ENCODE measurements at places on chromosomes 16 and 17. TPM values are rescaled to one million over a fixed set of nuclear protein-coding genes. Genes with fewer than 3 reads are reported as not detected.

EFNB3 gene
- polyA plus RNA-seq: 5.3 TPM

KRT39 gene
- not detected for polyA plus RNA-seq

KDM6B gene
- 1.2 TPM for polyA plus RNA-seq

KRTAP3-1 gene
- polyA plus RNA-seq: 0.16 TPM

C16orf86 gene
- 0.87 TPM for polyA plus RNA-seq

GRCh38 chr16:35788381-35788780, 2329.0 kb downstream of the TP53TG3F start:
- DNase-seq: no peak

- no peak for DNase-seq
Observed at GRCh38 chr16:1678500-1679098, 520 bp downstream of the JPT2 start.

- DNase-seq: no peak
Observed at GRCh38 chr16:71179569-71179968, 51.0 kb downstream of the HYDIN start.

- no peak for DNase-seq
Observed at GRCh38 chr16:47392081-47392480, 68.8 kb downstream of the ITFG1 start.

GRCh38 chr16:87918338-87918737, 18.0 kb downstream of the CA5A start:
- no peak for DNase-seq

DNA sequence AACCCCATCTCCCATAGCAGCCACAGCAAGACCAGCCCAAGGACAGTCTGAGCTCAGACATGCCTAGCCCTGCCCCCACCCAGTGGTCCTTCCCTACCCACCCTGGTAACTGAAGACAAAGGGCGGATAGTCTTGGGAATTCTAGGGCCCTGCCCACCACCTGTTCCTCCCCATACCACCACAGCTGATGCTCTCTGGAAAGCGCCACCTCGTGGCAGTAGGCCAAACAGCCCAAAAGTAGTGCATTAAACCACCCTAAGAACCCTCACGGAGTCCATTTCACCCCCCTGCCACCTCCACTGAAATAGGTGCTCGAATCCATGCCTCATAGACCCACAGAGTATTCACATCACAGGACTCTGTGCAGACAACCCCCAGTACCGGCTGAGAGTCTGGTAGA, 1021.4 kb downstream of the CDH8 start:
- no peak for DNase-seq

GRCh38 chr17:57186226-57187019, 69.9 kb upstream of the MSI2 start:
- no peak for DNase-seq

- no peak for DNase-seq
Observed at GRCh38 chr17:11176549-11176948, 64.5 kb upstream of the SHISA6 start.

DNA sequence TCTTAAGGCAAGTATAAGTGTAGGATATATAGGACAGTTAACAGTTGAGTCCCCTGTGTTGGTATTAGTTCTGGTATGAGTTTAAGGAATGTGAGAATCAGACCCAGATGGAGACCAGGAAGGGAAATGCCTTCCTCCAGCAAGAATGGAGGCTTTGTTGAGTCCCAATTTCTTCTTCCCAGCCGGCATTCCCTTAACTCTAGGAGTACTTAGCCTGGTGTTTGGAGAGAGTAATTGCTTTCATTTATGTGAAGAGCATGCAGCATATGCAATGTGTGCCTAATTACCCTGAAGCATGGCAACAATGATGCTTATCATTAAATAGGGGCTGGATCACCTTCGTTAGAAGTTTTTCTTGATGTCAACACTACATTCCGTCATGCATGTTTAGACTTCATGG, 225.9 kb upstream of the XYLT1 start:
- no peak for DNase-seq

GRCh38 chr16:87956098-87956364, 4.8 kb downstream of the BANP start:
- no peak for DNase-seq

GRCh38 chr17:14826358-14826757, 438.8 kb downstream of the PMP22 start:
- DNase-seq: no peak

- DNase-seq: no peak
Observed at GRCh38 chr16:31168848-31169247, 11.1 kb upstream of the FUS start.

DNA sequence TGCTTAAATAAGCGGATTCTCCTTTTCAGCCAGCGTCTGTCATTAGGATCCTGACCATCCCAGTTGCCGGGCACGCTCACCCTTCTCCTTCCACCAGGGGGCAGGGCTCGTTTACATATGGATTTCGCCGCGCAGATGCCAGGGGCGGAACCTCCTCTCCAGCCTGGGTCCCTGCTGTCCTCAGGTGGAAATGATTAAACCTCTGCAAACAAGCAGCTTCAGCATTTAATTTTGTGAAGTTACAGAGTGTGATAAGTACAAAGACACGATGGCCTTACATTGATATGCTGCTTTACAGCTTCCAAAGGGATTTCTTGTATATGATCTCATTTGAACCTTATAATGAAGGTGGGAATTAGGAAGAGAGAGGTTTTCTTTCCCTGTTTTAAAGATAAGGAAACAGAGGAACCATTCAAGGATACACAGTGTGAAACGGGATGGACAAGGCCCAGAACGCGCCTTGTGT, 3.9 kb upstream of the KRT28 start:
- no peak for DNase-seq

- DNase-seq: no peak
Observed at GRCh38 chr17:66190738-66191592, 968 bp downstream of the CEP112 start.

DNA sequence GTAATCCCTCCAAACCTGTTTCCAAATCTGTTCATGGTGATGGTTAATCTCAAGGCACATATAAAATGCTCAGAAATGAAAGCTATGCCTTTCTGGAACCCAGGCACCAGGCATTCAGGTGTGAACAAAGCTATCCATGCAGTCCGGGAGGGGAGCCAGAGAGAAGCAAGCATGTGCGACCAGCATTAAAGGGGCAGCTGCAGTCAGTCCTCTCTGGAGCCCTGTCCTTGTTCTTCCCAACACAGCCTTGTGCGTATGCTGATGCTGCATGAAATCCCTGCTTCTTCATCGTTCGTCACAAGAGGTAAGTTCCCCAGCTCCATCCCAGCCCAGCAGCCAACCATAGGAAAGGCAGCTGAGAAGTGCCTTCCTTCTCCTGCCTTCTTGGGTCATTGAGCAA, 148.7 kb downstream of the GRIN2A start:
- no peak for DNase-seq

DNA sequence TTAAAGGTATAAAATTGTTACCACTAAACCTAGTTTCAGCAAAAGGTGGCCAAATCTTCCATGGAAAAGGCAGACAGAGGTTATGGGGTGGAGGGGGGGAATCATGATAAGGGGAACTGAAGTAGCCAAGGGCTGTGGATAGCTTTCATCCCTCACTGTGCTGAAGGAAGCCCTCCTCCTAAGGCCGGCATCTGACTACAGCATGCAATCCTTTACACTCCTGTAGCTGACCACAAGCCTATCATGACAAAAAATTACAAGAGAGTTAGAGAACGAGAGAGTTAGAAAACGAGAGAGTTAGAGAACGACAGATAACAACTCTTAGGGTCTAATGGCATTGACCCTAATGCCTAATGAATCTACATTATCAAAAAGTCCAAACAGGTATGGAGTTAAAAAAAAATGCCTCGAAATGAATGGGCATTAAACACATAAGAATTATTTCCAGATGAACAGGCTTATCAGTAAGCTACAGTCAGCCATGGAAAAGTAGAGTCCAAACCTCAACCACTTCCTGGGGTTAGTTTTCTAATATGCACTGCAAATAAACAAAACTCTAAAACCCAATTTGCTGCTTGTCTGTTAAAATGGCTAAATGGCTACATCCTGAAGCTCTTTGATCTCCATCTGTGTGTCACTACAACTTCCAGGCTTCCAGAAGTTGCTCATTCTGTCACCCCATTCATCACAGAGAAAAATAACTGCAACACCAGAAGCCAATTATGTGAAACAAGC, 29.7 kb downstream of the DUSP14 start:
- peak; percentile 21 for DNase-seq

DNA sequence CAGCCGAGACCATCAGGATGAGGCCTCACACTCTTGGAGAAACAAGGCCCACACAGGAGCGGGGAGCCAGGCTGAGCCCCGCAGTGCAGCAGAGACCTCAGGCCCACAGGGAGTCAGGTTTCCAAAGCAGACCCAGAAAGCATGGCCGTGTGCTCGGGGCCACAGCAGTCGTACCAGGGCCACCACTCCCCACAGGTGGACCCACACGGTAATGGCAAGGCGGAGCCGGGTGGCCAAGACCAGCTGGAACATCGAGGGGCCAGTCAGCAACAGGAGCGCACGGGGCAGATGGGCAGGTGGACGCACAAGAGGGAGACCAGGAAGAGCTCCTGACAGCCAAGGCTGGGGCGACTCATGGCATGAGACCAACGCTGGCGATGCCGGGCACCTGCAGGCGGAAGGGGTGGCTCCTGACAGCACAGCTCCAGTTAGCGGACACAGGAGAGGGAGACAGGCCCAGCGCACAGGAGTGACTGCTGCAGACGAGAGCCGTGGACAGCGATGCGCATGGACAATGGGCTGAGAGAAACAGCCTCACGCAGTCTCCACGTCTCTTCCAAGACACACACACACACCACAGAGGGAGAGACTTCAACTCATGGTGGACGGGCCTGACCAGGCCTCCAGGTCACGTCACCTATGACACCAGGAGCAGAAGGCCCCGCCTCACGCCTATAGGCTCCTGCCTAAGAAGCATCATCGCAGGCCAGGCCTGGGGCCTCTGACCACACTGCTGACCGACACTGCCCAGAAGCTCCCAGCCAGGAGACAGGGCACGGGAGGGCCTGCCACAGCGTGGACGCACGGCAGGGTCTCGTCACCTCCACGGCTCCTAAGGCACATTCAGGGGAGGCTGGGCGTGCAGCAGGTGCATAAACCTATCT, 58.6 kb downstream of the ZNF778 start:
- no peak for DNase-seq

GRCh38 chr17:62715882-62716390, 88.5 kb downstream of the MRC2 start:
- no peak for DNase-seq

DNA sequence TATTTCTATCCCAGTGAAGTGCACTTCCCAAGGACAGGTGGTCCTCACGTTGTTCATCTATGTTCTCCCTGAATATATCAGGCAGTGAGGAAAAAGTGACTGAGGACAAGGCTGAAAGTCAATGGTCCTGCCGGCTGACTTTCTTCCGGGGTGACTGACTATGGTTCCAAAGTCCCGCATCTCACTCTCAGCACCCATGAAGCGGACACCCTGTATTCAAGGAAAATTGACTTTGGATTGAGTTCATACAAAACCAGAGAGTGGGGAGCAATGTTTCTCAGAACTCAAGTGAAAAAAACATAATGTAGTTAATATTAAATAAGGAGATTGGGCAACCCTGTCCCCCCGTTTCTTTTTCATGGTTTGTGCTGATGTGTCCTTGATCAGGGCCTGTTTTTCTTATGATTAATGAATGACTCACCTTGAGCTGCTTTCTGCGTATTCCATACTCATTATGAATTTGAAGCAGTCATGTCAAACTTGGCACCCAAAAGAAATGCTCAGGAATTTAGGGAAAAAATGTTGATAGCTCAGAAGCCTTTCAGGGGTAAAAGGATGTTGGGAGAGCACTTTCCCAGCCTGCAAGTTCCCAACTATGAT, 184.0 kb downstream of the CYLD start:
- no peak for DNase-seq

DNA sequence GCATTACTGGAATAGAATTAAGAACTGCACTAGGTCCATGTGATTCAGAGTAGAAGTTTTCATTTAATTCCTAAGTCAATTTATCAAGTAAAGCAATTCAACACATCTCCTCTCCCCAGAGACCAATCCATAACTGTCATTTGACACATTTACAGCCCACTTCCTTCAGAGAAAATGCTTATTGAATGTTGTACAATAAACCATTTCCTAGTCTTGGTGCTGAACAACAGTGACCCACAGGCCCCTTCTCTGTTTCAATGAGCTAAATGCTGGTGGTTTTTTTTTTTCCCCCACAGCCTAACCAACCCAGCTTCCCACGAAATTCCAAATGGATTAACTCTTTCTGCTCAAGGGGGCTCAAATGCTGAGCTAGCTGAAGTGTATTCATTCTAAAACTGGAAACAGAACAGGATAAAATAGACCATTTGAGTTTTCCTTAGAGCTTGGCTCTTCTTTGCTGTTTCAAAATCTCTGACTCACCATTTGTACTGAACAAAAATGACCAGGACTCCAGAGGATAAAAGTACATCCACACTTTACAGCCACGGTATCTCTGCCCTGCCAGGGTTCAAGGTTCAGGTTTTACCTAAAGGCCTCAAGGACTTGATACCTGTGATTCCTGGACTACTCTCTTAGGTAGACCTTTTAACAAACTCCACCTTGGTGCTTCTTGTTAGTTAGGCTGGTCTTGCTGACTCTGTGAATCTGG, 62.3 kb downstream of the TMEM100 start:
- DNase-seq: no peak

- DNase-seq: no peak
Observed at GRCh38 chr17:35906926-35907637, 23.5 kb downstream of the RDM1 start.

DNA sequence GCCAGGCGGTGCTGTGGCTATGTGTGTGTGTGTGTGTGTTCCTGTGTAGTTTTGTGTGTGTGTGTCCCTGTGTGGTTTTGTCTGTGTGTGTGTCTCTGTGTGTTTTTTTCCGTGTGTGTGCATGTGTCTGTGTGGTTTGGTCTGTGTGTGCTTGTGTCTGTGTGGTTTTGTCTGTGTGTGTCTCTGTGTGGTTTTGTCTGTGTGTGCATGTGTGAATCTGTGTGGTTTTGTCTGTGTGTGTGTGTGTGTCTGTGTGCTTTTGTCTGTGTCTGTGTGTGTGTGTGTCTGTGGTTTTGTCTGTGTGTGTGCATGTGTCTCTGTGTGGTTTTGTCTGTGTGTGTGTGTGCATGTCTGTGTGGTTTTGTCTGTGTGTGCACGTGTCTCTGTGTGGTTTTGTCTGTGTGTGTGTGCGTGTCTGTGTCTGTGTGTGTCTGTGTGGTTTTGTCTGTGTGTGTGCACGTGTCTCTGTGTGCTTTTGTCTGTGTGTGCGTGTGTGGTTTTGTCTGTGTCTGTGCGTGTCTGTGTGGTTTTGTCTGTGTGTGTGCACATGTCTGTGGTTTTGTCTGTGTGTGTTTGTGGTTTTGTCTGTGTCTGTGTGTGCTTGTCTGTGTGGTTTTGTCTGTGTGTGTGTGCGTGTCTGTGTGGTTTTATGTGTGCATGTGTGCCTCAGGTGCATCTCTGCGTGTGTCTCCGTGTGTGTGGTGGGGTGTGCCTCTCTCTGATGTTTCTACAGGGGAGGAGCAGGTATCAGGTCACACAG, 62.3 kb downstream of the ZDHHC7 start:
- no peak for DNase-seq
